GM12865 (cell line): ENCODE measurements at places on chromosomes 5 and 9.

GRCh38 chr5:127031863-127032232 is 1.5 kb upstream of the MARCHF3 start:
- DNase-seq, result no peak

- DNase-seq, result peak; percentile 63
Measured at GRCh38 chr5:127011961-127012644, 18.3 kb downstream of the MARCHF3 start.

- DNase-seq, result no peak
Measured at GRCh38 chr9:94176608-94177007, 82.5 kb upstream of the ZNF169 start.

DNA sequence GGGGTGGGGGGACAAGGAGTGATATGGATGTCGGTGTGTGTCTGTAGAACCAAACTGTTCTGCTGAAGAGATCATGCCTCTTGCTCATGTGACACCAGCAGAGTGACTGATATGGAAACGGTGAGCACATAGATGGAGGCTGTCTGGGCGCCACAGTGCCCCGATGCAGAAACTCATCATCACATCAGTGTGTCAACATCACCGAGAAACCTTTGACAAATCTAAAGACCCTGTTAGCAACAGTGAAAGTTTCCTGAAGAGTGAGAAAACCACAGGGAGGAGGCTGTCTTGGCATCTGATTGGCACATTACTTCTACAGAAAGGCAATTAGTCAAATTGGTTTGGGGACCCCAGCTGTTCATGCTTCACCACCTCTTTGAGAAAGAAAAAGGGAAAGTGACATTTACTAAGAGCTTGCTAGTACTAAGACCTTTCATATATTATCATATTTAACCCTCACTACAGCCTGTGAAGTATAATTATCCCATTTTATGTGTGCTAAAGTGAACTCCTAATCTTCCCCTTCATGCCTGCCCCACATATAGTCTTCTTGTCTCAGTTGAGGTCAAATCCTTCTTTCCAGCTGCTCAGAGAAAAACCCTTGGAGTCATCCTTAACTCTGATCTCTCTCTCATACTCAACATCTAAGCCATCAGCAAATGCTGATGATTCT is 25.6 kb downstream of the CSF2 start:
- peak; percentile 88 for DNase-seq
